Muscle of arm (tissue), 14 donors: ENCODE measurements at places on chromosomes 12 and 14. TPM values are rescaled to one million over a fixed set of nuclear protein-coding genes. Genes with fewer than 3 reads are reported as not detected.

DNA sequence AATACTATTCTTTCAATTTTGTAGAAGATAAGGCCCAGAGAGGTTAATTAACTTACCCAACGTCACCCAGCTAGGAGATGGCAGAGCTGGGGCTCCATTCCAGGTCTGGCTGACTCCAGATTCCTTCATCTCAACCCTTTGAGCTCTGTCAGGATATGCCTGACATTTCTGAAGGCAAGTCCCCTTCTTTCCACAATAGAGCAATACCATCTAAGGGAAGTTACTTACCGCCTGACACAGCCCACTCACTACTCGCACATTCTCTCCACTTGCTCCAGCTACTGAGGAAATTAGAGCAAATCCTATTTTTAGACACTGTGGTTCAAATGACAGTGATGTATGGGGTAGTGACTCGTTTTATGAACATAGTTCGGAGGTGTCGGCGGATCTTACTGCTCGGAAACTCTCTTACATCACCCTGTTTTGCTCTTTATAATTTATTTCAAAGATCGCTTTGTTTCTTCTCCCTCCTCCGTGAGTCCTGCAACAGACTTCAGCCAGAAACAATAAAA is 2.0 kb upstream of the WSCD2 start:
- no peak for DNase-seq

DNA sequence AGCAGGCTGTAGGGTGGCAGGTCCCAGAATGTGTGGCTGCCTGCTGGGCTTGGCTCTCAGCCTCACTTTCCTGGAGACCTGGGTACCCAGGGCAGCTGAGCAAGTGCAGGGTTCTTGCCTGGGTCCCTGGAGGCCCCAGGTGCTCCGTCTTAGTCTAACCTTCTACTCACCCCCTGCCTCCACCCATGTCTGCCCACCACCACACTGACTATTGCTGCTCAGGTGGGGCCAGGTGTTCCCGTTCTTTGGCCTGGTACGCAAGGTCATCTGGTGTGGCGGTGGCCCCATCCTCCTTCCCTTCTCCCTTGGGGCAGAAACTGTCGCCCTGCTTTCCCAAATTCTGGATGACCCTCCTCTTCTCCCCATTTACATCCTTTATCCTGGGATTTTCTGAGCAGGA is 319.9 kb downstream of the TMEM121 start:
- DNase-seq = no peak

DNA sequence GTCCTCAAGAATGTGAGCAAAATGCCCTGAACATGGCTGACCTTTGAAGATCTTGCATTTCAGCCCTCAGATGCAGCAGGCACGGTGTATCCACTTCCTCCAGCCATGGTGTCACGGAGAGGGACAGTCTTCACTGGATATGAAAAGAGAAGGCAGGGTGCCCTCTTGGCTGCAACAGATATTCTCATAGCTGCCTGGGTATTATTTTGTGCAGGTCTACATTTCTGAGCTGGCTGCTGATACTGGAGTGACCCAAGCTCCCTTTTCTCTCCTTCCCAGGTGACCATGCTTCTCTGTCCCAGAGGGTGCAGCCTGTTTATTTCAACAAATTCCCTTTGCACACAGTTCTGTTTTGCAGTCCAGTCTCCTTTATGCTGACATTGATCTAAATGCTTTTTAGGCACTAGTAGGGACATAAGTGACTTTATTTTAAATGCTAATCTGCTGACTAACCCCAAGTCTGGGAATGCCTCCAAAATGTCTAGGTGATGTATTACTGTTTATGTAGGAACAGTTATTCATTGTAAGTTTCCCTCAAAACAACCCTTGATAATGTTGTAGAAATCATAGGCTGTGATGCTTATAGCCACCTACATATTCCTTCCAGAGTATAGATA is 17.4 kb upstream of the PYGL start:
- DNase-seq = peak; percentile 74

DNA sequence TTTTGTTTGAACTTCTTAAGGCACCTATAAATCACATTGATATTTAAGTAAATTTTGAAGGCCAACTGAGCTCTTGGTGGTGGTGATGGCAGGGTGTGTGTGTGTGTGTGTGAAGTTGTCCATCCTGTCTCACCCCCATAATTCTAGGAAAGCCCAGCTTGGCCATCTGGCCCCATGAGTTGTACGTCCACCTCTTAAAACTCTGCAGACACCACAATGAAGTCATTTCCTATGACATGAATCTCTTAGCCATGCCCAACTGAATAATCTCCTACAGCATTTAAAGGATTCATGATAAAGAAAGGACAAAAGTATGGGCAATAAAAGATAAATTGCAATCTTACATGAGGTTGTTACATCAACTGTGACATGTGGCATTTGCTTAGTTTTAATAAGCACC is 123.4 kb downstream of the TTC7B start:
- no peak for DNase-seq

RPL36AL gene
- polyA plus RNA-seq = not detected

SERPINA10 gene
- polyA plus RNA-seq = 0.04 TPM

HOMEZ gene
- polyA plus RNA-seq = 18.5 TPM

DHRS2 gene
- 0.12 TPM for polyA plus RNA-seq
